ENCODE measurements at places on chromosomes 4 and X.

GRCh38 chrX:8845060-8845459 lies 43.9 kb upstream of the FAM9A start:
- DNase-seq, result no peak

DNA sequence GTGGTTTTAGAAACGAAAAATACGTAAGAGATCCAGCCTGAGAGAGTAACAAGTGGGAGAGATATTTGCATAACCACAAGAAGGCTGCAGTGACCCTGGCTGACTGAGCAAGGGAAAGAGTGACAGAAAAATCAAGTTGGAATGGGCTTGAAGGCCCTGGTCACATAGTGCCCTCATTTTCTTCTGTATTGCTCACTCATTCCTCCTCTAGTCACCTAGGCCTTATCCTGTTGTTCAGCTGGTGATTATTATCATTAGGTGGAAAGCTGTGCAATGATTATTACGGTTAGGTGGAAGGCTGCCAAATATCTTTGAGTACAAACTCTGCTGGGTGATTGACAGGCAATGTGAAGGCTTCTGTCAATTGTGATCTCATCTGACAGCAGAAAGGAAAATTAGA lies 2384.1 kb downstream of the PCDH7 start:
- DNase-seq, result no peak

DNA sequence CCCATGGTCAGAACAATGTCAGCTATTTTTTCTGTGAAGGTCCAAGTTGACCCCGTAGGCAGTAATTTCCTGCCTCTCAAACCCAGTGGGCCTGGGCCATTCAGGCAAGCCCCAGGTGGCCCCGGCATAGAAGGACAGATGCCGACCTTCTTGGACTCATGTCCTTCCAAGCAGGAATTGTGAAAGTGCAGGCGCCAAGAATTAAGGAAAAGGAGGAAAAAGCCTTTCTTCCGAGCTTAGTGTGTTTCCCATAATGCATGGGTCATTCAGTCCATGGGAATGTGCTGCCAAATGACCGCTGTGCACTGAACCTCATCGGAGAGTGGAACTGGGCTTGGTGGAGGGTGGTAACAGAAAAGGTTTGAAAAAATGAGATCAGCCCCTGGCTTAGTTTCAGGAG lies 196.5 kb upstream of the HS3ST1 start:
- DNase-seq, result no peak

GRCh38 chr4:19748519-19749479 lies 502.9 kb upstream of the SLIT2 start:
- DNase-seq, result peak; percentile 56

DNA sequence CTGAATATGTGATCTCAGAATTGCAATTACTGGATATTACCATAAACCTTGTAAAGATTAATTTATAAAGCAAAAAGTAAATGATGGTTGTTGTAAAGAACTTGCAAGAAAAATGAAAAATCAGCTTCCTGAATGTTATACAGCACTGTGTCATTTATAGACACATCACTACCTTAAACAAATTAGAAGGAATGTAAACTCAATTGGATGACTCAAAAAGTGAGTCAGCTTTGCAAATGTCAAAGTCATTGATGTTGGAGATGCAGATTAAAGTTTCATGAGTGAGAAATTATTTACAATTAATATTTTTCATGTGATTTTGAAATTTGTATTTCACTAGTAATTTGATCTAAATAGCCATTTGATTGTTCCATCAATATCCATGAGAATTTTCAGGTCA lies 193.2 kb downstream of the RAPGEF2 start:
- no peak for DNase-seq

DNA sequence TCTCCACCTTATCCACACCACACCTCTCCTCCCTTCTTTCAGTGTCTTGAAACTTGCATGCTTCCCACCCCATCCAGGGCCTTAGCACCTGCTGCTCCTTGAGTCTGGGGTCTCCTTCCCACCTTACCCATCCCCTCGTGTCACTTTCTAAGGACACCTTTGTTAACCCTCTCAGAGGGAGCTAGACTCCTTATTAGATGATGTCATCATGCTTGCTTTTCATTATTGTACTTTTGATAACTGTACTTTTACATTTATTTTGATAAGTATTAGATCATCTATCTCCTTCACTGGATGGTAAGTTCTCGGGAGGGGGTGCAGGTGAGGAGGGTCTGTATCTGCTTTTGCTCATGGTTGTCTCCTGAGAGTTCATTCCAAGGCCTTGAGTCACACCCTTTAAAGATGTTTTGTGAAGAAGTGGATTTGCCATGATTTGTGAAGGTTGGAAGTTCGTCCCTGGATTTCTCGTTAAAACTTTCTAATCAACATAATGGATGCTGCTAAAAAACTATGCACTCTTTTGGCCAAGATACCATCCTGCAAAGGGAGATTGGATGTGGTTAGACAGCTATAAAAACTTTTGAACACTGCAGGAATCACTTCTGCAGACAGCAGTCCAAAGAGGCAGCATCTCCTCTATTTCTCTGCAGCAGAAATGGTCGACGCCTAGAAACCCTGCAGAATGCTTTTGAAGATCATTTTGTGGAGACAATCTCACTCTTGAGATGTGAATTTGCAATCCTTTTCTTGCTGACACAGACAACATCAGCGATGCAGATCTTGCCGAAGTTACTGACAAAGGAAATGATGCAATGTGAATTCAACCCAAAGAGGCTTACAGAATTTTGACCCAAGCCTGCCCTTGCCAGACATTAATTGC lies 69.6 kb downstream of the ENPP6 start:
- peak; percentile 68 for DNase-seq

DNA sequence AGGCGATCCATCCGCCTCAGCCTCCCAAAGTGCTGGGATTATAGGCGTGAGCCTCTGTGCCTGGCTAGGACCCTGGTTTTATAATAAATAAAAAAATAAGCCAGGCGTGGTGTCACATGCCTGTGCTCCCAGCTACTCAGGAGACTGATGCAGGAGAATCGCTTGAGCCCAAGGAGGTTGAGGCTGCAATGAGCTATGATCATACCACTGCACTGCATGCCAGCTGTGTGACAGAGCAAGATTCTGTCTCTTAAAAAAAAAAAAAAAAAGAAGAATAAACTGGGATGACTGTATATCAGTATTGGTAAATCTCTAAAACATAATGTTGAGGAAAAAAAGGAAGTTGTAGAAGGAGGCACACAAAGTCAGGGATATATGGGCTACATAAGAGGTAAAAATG lies 45.7 kb upstream of the SLC34A2 start:
- no peak for DNase-seq

GRCh38 chrX:26822448-26822847 lies 606.5 kb downstream of the MAGEB5 start:
- no peak for DNase-seq

GRCh38 chr4:123233136-123233768 lies 163.3 kb upstream of the SPRY1 start:
- DNase-seq, result no peak

DNA sequence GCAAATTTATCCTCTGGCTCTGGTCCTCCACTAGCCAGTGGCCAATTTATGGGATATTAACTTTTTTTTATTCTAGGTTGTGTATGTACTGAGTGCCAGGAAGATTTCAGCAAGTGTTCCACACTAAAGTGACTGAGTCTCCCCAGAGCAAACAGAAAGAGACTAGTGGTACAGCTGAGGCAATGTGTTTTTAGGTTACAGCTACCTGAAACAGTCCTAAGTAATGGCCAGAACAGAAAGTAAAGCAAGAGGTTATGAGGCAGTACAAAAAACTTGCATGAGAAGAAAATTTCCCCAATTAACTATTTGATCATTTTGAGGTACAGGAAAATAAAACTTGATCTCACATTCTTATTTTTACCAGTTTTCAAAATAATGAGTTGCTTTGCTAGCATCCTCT lies 31.2 kb downstream of the PRDM8 start:
- no peak for DNase-seq

GRCh38 chrX:78314561-78314960 lies 12.8 kb downstream of the CYSLTR1 start:
- peak; percentile 61 for DNase-seq

- DNase-seq, result no peak
Measured at GRCh38 chr4:79535516-79535915, 127.5 kb upstream of the GK2 start.

DNA sequence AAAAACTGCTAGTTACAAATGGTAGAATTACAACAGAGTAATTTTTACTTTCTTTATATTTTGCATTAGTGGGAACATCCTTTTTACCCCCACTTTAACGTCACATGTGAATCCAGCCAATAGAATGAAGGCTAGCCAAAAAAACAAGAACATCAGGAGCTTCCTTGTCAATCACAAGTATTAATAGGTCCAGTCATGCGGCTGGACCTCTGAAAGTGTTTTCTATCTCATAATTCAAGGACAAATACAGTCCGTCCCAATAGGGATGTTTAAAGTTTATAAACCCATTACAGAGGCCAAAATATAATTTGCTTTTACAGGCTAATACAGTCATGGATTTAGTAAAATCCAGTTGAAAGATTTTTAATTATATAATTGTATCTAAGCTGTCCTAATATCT lies 110.7 kb downstream of the APBB2 start:
- no peak for DNase-seq

DNA sequence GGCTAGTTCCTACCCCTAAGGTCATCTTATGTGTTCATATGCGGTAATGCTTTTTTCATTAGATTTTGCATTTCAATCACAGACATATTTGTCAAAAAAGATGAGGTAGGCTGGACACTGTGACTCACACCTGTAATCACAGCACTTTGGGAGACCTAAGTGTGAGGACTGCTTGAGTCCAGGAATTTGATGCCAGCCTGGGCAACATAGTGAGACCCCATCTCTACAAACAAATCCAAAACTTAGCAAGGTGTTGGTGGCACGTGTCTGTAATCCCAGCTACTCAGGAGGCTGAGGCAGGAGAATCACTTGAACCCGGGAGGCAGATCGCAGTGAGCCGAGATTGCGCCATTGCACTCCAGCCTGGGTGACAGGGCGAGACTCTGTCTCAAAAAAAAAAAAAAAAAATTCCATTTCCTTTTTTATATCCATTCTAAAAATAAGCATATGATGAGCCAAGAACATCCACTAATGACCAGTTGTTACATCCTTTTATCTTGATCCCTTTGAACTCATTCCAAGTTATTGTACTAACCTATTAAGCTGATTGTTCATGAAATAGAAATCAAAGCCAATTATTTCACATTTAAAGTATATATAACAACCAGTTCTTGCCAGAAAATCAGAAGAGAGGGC lies 23.4 kb downstream of the PGAM4 start:
- no peak for DNase-seq

DNA sequence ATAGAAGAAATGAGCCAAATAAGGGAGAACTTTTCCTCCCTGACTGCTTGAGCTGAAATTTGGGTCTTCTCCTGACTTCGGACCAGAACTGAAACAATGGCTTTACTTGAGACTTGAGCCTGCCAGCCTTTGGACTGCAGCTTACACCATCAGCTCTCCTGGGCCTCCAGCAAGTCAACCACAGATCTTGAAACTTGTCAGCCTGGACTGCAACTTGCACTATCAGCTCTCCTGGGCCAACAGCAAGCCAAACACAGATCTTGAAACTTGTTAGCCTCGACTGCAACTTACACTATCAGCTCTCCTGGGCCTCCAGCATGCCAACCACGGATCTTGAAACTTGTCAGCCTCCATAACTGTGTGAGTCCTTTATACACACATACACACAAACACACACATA lies 425.9 kb upstream of the PCDH7 start:
- DNase-seq, result no peak

GRCh38 chr4:62814510-62815047 lies 1594.7 kb downstream of the TECRL start:
- no peak for DNase-seq

- no peak for DNase-seq
Measured at GRCh38 chr4:2272026-2272827, 10.3 kb upstream of the MXD4 start.

DNA sequence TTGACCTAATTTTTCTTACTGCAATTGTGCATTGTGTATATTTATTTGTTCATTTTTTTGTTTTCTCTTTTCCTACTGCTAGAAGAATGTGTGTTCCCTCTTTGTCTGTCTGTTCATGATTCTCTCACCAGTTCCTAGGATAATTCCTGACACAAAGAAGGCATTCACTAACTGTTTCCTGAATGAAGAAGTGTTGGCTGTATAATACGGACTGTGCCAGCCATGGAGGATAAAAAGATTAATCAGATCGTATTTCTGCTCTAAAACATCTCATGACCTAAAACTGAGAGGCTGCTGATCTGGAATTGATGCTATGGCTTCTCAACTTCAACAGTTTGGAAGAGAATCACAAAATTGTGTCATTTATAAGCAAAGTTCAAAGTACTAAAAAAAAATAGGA lies 563.1 kb upstream of the FRG1 start:
- DNase-seq, result no peak

GRCh38 chrX:4268676-4269075 lies 555.2 kb upstream of the PRKX start:
- no peak for DNase-seq

GRCh38 chrX:102985192-102985591 lies 48.1 kb downstream of the RAB40AL start:
- no peak for DNase-seq

DNA sequence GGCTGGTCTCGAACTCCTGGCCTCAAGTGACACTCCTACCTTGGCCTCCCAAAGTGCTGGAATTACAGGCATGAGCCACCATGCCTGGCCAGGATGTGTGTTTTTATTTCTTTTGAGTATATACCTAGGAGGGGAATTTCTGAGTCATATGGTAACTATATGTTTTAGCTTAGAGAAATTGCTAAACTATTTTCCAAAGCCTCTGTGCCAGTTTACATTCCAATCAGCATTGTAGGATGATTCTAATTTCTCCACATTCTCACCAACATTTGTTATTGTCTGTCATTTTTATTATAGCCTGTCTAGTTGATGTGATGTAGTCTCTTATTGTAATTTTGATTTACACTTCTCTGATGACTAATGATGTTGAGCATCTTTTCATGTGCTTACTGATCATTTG lies 1576.0 kb downstream of the RPA4 start:
- DNase-seq, result no peak

GRCh38 chr4:105520819-105521790 lies 31.3 kb upstream of the ARHGEF38 start:
- DNase-seq, result no peak

- DNase-seq, result no peak
Measured at GRCh38 chr4:98332017-98332416, 70.8 kb downstream of the RAP1GDS1 start.

DNA sequence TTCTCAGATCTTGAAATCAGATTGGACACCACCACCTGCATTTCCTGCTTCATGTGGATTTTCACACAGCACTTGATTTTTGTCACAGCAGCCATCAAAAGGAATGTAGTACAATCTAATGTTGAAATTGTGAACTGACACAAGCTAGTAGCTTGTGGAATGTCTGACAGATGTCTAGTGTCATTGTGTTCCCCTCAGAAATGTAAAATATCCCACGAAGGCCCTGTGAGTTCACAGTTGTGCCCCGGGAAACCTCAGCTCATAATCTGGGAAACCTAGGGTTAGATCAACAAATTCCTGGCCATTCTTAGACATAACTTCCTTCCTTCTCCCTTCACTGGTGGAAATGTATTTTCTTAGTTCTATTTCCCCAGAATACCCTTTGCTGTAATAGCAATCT lies 205.7 kb downstream of the AR start:
- DNase-seq, result no peak
